ENCODE measurements at places on chromosomes 4 and X.

GRCh38 chrX:17496407-17496806 lies 121.4 kb downstream of the NHS start:
- DNase-seq: no peak

DNA sequence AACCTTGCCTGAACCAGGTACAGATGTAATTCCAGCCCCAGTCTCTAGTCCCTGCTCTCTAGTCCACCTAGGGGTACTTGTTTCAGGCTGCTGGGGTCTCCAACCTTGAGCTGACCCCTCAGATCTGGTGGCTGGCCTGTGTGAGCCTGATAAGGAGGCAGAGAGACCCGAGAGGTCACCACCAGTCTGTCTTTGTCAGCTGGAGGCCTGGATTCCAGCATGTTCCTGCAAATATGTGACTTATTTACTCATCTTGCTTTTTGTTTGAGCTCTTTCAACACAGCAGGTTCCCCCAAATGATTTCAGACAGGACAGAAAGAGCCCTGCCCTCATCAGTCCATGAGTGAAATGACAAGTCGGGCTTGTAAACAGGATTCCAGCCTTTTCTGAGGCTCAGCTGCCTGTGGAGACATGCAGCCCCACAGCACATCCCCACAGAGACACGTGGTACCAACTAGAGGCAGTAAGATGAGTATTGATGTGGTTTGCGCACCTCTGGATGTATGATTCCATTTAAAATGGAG lies 37.5 kb upstream of the STK26 start:
- peak; percentile 21 for DNase-seq

DNA sequence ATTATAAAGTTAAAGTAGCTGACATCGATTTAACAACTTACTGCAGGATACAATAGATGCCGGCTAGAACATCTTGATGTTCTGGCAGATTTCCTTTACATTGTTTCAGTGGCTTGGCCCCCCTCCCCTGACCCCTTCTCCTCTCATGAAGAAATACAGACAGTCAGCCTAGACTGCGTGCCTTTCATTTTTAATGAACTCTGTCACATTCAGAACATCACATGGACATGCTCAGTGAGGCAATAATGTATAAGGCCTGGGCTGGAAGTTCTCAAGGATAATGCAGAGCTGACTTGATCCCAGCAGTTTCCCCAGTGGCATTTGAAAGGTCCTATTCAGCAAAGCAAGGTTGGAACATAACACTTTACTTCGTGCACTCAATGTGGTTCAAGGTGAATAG lies 239.2 kb downstream of the ANK2 start:
- DNase-seq: no peak

GRCh38 chr4:38242822-38243387 lies 282.7 kb downstream of the PTTG2 start:
- no peak for DNase-seq

DNA sequence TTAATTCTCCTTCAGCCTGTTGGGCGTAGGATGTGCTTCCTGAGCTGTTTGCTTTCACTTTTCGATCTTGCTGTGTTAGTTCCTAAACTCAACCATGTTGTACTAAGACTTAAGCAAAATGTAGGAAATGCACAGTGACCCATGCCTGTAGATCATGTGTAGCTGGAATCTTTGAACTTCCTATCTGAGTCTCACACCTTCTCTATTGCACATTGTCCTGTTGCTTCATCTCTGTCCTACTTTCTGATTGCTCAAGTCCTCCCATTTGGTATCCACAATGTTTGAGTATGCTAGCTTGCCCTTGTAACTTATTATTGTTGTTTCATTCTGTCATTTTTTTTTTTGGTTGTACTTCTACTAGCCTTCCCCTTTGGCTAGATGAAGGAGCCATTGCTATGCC lies 239.6 kb downstream of the PPP1R2C start:
- DNase-seq: no peak

DNA sequence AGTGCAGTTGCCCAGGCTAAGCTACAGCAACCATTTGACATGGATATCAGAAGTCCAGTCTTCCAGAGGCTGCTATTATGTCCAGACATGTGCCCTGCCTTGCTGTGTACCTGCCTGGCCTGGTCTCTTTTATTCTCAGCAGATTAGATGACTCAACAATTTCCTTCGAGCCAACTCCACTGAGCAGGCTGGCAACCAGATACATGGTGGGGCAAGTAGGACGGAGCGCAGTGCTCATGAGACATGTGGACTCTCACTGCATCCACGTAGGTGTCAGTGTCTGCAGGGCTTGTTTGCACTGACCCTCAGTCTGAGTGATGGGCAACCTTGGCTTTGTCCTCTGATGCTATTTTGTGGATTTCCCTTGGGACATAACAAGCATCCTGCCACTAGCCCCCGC lies 7.2 kb upstream of the MAGEA11 start:
- no peak for DNase-seq

DNA sequence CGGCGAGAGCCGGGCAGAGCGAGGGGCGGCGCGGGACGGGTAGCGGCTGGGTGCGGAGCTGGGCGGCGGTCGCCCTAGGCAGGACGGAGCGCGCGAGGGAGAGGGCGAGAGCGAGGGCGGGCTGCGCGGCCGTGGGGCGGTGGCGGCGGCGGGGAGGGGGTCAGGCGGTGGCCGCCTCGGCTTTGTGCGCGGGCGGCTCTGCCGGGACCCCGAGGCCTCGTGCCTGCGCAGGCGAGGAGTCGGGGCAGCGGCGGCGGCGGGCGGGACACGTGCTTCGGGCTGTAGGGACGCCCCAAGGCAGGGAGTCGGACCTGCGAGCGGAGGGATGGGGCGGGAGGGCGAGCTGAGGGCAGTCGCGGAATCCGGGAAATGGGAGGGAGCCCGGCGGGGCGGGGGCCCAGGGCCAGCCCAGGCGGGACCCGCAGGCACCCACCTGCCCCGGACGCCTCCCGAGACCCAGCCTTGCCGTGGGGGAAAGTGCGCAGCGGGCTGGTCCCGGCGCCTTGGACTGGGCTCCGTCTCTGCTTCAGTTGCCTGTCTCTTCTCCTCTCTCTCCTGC lies 465 bp downstream of the BMPR1B start:
- peak; percentile 5 for DNase-seq

DNA sequence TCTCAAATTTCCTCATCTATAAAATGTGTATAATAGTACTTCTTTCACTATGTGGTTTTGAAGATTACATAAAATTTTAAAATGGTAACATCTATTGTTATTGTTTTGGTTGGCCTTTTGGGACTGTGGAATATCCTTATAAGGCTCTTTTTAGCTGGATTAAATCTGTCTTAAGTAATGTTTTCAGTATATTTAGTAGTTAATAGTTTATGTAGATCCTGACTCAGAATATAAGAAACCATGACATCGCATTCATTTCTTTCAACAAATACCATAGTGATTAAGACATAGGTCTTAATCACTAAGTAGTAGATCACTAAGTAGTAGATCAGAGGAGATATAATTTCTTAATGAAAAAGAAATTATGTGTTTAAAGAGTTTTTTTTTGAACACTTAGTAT lies 48.5 kb downstream of the MRPL1 start:
- DNase-seq: no peak

GRCh38 chrX:53376888-53377287 lies 45.6 kb downstream of the SMC1A start:
- no peak for DNase-seq

DNA sequence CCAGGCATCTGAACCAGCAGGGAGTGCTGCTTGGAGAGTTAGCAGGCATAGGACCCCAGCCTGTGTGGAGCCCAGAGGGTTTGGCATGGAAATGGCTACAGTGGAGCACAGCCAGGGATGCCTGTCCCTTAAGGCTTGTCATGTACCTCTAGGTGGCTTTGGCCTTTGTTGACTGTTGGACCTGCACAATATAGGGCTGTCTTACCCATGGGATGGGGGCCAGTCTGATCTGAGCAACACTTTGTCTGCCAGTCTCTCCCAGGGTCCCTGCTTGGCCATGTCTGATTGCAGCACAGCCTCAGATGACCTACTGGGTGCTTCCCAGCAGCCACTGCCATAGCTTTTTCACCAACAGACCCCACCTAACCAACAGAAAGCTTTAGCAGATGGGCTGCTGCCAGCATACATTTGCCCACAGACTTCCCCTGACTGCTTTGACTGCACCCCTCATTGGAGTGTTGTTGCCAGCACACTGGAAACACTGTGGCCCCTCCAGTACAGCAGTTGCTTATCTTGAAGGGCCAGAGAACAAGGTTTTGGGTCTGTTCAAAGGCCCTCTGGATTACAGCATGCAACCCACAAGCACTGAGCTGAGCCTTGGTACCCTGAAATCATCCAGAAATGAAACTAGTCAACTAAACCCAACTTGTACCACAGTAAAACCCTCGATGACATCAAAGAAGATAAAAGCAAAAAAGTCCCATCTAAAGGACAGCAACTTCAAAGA lies 22.1 kb downstream of the ANAPC10 start:
- peak; percentile 10 for DNase-seq

- DNase-seq: peak; percentile 88
Measured at GRCh38 chrX:40539214-40540142, 41.3 kb upstream of the ATP6AP2 start.

DNA sequence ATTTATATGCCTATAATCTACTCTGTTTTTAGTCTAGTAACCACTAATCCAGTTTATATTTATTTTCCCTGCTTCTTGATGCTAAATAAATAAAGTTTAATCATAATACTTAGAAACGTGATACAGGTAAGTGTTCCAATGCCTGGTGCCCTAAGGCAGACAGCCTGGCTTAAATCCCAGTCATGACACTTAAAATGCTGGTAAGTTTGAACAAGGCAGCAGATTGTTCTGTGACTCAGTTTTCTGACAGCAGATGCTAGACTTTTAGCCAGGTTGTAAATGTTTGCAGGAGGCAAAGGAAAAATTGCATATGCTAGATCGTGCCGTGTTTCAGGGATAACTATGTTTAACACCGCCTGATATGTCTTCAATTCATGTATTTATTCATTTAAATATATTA lies 2661.6 kb downstream of the PCDH7 start:
- no peak for DNase-seq

Data from activated CD8-positive, alpha-beta T cell treated with anti-CD3 and anti-CD28 coated beads for 36 hours (primary cell).